ENCODE measurements at places on chromosomes 12 and 14.
A peak's percentile ranks its signal among the peaks of the same experiment; 100 is the strongest.

DNA sequence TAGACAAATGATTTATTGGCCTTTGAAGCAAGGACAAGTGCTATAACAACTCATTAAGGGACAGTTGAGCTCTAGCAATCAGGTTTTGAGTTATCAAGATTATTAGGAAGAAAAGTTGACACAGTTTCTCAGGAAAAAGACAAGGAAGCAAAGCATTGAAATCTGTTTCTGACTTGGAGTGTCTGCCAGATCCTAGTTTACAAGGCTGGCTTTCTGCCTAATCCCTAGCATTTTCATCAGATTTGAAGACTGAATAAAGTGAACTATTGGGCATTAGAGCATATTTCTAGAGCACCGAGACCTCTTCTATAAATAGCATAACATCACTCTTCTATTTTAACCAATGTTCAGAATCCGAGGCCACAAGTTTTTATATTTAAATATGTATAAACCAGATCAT is 7.0 kb downstream of the SYT1 start:
- DNase-seq, result no peak

DNA sequence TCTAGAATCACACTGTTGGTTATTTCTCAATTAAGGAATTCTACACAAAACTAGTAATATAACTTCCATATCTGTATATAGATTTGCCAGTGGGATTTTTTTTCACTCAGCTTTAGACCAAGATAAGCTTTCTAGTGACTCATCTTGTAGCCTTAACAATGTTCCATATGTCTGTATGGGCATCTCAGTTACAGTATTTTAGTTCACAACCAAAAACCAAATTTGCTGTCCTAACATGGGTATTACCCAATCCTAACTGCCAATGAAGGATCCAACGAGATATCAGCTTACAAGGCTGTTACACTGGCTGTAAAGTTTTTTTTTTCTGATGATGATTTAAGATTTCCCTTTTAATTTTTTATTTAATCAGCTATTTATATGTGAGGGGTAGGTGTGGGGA is 31.5 kb upstream of the KRR1 start:
- no peak for DNase-seq

GRCh38 chr12:112514456-112514855 is 95.7 kb downstream of the PTPN11 start:
- DNase-seq, result no peak

DNA sequence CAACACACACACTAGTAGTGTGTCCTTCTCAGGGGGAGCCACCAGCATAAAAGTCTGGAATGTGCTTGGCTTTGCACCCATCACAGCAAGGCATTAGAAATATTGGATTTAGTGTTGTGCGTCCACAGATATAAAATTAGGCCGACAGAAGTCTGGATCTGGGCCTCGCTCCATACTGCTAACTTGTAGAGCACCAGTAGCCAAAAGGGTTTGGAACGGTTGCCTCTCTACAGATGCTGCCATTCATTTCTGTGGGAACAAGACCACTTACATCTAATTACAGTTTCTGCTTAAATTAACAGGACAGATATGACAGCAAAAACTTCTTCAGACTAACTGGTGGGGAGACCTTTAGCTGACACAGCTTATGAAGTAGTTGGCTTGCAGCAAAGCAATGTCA is 94.2 kb downstream of the EXOC5 start:
- DNase-seq, result no peak

DNA sequence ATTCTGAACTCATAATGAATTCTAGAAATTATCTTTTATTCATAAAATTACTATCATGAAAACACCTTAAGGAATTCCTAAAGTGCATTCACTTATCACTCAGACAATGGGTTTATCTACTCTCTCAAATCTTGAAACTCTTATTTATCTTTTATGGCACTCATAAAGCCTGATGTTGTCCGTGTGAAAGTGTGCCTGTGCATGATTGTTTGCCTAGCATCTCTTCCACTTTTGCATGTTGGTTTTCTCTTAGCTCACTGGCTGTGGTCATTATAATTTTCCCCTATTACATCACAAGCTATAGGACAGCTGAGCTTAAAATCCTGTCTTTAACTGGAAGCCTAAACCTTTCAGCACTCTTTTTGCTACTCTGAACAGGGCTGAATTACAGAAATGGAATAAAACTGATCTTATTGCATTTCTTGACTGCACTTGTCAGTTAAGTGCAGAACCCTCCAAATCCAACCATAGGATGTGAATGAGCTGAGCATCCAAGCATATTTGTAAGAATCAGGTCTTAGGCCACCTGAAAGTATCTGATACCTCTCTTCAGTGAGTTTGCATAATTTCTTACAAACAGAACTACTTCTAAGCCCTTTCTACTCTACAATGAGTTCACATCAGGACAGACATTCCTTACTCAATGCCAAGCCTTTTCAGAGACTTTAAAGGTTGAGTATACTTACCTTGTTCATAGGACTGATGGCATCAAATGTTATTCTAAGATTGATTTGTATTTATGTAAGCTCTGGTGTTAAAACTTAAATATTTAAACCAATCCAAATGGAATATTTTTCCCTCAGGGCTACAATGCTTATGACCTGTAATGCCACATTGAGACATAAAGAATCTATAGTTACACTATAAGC is 221.2 kb upstream of the KITLG start:
- no peak for DNase-seq

DNA sequence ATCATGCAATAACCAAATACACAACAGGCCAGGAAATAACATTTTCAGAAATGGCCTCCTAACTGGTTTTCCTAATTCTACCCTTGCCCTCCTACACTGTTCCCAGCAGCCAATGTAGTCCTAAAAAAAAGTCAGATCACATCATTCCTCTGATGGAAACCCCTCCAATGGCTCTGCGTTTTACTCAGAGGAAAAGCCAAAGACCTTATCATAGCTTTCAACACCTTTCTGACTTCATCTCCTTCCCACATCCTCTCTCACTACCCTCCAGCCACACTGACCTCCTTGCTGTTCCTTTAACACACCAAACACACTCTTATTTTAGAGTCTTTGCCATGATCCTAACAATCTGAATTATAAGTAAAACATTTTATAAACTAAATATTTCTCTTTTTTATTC is 1.1 kb downstream of the MED6 start:
- DNase-seq, result no peak

GRCh38 chr12:26846416-26846815 is 13.4 kb upstream of the ITPR2 start:
- DNase-seq, result no peak

DNA sequence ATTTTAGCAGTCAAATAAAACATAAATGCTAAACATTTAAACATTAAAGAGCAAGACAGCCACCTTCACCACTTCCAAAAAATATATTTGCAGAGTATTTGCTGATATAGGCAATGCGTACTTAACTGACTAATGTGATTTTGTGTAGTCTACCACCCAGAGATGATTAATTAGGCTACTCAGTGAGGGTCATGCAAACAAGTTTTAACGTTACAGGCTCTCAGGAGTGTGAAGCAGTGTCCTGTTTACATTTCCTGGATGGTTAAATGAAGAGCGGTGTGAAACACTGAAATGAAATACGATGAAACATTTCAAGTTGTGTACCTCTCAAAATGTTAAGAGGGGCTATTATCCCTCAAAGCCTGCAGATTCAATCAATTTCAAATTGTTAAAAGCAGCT is 165.8 kb upstream of the LRIG3 start:
- no peak for DNase-seq

- DNase-seq, result no peak
Measured at GRCh38 chr14:51458563-51458955, 193.2 kb upstream of the FRMD6 start.

GRCh38 chr12:68530965-68531364 is 79.7 kb upstream of the RAP1B start:
- no peak for DNase-seq

DNA sequence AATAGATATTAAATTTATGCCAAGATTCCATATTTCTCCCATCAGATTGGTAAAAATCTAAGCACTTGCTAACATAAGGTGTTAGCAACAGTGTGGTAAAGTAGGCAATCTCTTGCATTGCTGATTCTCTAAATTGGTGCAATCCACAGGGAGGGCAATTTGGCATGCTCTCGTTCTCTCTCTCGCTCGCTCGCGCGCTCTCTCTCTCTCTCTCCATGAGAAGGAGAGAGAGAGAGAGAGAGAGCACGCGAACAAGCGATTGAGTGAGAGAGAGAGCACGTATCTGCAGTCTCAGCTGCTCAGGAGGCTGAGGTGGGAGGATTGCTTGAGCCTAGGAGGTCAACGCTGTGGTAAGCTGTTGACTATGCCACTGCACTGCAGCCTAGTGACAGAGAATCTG is 25.9 kb downstream of the PSEN1 start:
- DNase-seq, result no peak

DNA sequence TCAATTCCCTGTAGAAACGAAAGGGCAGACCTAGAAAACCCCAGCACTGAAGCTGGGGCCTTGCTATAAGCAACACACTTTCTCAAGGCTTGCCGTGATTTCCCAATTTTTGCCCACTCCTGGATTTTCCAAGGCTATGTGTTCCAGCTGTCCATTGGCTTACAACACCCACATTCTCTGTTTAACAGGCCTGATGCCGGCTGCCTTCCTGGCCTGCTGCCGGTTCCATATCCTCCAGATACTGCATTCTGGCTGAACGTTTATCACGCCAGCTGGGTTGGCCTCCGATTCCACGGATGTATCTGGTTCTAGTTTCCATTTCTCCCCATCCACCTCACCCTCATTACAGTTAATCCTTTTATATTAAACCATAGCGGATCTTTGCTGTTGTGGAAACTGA is 2.0 kb upstream of the PCNX1 start:
- peak; percentile 77 for DNase-seq

- no peak for DNase-seq
Measured at GRCh38 chr14:64806202-64806861, 73.4 kb downstream of the SPTB start.

- no peak for DNase-seq
Measured at GRCh38 chr12:115043079-115043478, 359.1 kb upstream of the TBX3 start.

DNA sequence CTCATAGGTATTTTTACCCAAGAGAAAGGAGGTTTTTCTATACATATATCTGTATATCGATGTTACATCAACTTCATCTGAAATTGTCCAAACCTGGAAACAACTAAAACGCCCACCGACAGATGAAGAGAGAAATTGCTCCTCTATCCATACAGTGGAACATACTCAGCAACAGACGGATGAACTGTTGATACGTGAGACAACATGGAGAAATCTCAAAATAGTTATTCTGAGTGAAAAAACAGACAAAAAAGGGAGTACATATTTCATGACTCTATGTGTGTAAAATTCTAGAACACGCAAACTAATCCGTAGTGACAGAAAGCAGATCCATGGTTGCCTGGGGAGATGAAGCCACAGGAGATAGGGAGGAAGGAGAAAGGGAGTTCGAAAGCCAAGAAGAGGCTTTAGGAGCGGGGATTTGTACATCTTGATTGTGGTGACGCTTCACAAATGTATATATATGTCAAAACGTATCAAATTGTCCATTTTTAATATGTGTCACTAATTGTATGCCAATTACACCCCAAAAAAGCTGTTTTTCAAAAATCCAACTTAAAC is 37.6 kb upstream of the C14orf180 start:
- no peak for DNase-seq

GRCh38 chr12:71731439-71732356 is 23.0 kb upstream of the RAB21 start:
- no peak for DNase-seq

DNA sequence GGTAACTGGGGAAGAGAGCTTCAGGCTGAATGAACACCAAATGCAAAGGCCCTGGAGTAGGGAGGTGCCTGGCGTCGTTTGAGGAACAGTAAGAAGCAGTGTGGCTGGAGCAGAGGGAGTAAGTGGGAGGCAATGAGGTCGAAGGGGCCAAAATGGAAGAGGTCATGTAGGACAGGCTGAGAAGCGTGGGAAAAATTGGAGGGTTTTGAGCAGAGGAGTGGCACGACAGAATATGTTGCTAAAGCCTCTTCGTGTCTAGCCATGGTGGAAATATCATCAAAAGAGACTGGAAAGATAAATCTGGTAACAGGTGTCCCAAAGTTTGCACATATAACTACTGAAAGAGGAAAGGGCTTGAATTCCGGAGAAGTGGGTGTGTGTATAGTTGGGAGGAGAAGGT is 1.9 kb downstream of the TRIM9 start:
- no peak for DNase-seq

GRCh38 chr12:68506619-68507018 is 104.1 kb upstream of the RAP1B start:
- no peak for DNase-seq

GRCh38 chr12:123269395-123269892 is 2.2 kb downstream of the CDK2AP1 start:
- DNase-seq, result peak; percentile 91

DNA sequence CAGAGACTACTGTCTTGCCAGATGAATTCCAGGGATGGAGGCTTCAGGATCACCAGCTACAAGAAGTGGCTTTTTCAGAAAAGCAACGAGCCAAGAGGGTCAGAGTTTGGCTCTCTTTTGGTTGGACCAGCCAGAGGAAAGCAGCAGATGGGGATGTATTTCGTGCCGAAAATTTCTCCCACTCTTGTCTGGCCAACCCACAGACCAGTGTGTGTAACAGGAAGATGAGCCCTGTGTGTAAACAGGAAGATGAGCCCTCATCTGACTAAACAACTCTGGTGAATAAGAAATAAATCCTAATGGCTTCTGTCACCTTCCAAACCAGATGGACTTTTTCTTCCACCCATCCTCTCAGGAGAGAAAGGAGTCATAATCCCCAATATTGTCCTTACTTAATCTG is 13.1 kb downstream of the GPR68 start:
- DNase-seq, result no peak

- peak; percentile 55 for DNase-seq
Measured at GRCh38 chr12:138898-139534, 72.4 kb downstream of the IQSEC3 start.

DNA sequence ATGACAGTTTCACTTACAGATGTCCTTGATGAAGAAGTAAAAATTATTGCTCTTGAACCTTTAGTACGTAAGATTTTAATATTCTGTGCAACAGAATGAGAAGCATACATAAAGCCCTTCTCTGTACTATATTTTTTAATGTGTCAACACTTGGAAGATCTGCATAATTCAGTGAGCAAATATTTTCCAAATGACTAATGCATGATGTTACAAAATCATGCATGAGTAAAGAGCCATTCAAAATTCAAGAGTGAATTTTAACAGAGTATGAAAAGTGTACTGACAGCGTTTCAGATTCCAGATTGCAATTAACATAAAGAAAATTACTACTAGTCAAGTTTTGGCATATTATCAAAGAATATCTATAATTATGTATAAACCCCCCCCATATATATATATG is 101.4 kb upstream of the BBS10 start:
- DNase-seq, result no peak

GRCh38 chr12:14185427-14186192 is 179.9 kb upstream of the ATF7IP start:
- no peak for DNase-seq

DNA sequence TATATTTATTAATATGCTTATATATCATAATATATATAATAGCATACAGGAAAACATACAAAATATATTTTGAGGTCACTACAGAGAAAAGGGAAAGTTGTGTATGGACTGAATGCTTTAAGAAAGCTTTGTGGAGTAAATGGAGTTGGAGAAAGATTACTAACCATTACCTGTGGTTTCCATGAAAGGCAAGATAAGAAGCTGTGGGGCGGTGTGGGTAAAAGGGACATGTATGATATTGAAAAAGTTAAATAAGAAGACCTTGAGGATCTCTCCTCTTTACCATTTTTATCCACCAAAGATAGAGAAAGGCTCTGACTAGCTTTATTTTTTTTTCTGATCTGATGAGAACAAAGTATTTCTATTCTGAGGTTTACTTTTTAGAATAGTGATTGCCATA is 404.4 kb downstream of the TRHDE start:
- DNase-seq, result no peak

GRCh38 chr12:80262771-80263170 is 163.4 kb downstream of the OTOGL start:
- no peak for DNase-seq

- DNase-seq, result no peak
Measured at GRCh38 chr12:102513272-102513671, 32.9 kb upstream of the IGF1 start.

Measured in left hindlimb (tissue), 1 donor.